HepG2 (cell line): ENCODE measurements at places on chromosomes 6 and 20. TPM values are rescaled to one million over a fixed set of nuclear protein-coding genes. Genes with fewer than 3 reads are reported as not detected.

PLCB4 gene
- total RNA-seq = not detected in 2 replicates

SYCP2 gene
- total RNA-seq = 0.07 and 0.25 TPM in 2 replicates

ANKRD6 gene
- 0.13 and 0.18 TPM in 2 replicates for total RNA-seq

DNA sequence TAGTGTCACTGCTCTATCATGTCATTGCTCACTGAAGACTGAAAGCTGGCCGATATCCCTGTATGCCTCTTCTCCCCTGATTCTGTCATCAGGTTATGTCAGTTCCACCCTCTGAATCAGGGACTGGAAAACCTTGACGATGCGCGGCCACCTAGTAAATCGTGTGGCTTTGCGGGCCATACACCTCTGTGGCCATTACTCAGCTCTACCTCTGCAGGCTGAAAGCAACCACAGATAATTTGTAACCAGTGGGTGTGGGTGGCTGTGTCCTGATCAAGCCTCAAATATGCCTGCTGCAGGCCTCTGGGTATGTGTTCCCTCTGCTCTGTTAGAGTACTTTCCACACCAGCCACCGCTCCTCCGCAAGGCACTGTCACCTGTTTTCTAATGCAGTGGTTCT lies 105.2 kb downstream of the GMPR start:
- H3K4me3 ChIP-seq = no peak overlapping the region
- peaks cover 14% of the 10 kb centered on the region for H3K4me1 ChIP-seq
- H3K36me3 ChIP-seq = no peaks in the 10 kb centered on the region; the same call in 2 of the 3 replicates
- no peaks in the 10 kb centered on the region for H3K27me3 ChIP-seq
- DNase-seq = no peak
- H3K27ac ChIP-seq = no peak overlapping the region

DNA sequence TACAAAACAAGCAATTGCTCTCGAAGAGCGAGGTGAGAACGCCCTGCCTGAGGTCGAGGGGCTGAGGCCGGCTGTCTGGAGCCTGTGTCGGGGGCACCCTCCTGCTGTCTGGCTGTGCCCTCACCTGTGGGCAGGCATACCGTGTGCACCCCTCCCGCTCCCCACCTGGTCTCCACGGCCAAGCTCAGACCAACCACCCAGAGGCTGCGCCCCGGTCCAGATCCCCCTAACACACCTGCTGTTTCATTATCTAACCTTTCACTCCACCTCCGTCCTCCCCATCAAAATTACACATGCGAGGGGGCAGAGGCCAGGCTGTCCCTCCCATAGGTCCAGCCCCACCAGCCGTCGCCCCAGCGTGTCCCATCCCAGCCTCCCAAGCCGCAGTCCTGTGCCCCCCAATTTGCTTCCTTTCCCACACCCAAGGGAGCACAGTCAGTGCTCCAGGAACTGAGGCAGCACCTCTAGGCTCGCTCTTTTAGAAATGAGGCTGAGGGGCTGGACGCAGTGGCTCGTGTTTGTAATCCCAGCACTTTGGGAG lies 35.2 kb downstream of the NTSR1 start:
- H3K4me1 ChIP-seq = peaks cover 11% of the 10 kb centered on the region; the same call in 1 of the 2 replicates
- no peaks in the 10 kb centered on the region for H3K36me3 ChIP-seq
- no peak overlapping the region for H3K4me3 ChIP-seq
- DNase-seq = no peak

DNA sequence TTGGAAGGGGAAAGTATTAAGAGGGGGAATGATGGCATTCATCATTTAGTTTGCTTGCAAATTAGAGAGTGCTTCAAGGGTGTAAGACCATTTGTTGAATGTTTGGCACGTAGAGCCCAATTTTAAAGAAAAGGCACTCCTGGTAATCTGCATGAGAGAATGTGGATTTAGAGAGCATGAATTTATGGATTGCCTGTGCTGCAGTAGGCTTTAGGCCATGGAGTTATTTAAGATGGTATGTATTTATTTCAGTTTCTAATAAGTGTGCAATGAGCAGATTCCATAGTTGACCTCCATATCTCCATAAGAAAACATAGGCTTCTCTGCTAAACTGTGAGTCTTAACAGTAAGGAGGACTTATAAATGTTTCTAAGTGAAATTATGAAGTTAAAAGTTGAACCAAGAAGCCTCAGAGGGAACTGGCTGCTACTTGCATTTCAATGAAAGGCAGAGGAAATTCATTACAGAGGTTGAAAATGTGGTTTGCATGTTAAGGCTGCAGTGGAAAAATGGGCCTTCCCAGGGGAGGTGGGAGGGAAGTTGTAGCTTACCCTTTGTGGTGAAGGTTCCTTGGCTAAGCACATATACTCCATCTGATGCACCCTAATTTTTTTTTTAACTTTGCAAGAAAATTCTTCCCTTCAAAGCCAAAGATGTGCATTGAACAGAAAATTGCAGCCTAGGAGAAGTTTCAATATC lies 134.2 kb downstream of the CARMIL1 start:
- no peak for DNase-seq
- no peaks in the 10 kb centered on the region for H3K36me3 ChIP-seq
- no peaks in the 10 kb centered on the region for H3K4me1 ChIP-seq
- H3K27me3 ChIP-seq = no peaks in the 10 kb centered on the region

- H3K27ac ChIP-seq = no peak overlapping the region
- H3K27me3 ChIP-seq = no peaks in the 10 kb centered on the region; the same call in 2 of the 3 replicates
- H3K4me3 ChIP-seq = no peak overlapping the region
- DNase-seq = no peak
- no peaks in the 10 kb centered on the region for H3K4me1 ChIP-seq
Observed at GRCh38 chr20:38628580-38629470, 27.2 kb downstream of the ARHGAP40 start.

DNA sequence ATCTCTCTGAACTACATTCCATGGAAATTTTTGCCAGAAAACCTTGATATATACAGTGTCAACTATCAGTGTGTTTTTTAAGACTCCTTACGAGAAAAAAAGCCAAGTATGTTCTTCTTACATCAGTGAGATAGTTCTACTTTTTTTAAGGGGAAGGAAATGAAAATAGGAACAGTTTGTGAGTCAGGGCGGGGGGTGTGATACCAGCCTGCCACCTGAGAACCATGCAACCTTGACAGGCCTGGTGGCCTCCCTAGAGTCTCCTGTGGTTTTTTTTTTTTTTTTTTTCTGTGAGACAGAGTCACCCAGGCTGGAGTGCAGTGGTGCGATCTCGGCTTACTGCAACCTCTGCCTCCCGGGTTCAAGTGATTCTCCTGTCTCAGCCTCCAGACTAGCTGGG lies 96.3 kb upstream of the GCM1 start:
- H3K4me1 ChIP-seq = no peaks in the 10 kb centered on the region
- no peak overlapping the region for H3K4me3 ChIP-seq
- DNase-seq = no peak
- H3K27me3 ChIP-seq = no peaks in the 10 kb centered on the region

- H3K36me3 ChIP-seq = no peaks in the 10 kb centered on the region
- no peaks in the 10 kb centered on the region for H3K27me3 ChIP-seq
- peaks cover 12% of the 10 kb centered on the region; the same call in 1 of the 2 replicates for H3K4me1 ChIP-seq
- no peak overlapping the region for H3K27ac ChIP-seq
- DNase-seq = peak; percentile 83
Observed at GRCh38 chr20:33947709-33948295, 45.9 kb upstream of the RALY start.

DNA sequence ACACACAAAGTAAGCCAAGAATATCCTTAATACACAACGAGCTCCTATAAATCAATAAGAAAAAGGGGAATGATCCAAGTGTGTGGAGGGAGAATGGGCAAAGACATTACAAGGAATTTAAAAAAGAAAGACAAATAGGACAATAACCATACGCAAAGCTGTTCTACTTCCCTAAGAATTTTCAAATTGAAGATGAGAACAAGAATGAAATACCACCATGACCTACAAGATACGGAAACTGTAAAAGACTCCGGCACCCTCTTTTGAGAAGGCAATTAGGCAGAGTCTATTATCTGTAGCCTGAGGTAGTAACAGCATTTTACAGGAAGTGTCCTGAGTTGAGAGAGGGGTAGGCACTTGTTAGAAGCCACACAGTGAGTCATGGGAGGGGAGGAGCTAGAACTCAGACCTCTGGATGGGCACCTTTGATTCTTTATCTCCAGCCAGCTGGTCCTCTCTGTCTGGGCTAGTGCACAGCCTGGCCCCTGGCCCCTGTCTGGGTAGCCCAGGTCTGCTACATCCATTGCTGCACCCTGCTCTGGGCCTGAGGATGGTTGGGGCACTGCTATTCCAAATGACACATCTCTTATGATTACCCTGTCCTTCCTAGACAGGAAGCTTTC lies 15.3 kb downstream of the RSPO4 start:
- no peak overlapping the region for H3K4me3 ChIP-seq
- no peaks in the 10 kb centered on the region for H3K36me3 ChIP-seq
- no peak overlapping the region for H3K27ac ChIP-seq
- H3K27me3 ChIP-seq = peaks cover 34% of the 10 kb centered on the region
- no peaks in the 10 kb centered on the region for H3K4me1 ChIP-seq

DNA sequence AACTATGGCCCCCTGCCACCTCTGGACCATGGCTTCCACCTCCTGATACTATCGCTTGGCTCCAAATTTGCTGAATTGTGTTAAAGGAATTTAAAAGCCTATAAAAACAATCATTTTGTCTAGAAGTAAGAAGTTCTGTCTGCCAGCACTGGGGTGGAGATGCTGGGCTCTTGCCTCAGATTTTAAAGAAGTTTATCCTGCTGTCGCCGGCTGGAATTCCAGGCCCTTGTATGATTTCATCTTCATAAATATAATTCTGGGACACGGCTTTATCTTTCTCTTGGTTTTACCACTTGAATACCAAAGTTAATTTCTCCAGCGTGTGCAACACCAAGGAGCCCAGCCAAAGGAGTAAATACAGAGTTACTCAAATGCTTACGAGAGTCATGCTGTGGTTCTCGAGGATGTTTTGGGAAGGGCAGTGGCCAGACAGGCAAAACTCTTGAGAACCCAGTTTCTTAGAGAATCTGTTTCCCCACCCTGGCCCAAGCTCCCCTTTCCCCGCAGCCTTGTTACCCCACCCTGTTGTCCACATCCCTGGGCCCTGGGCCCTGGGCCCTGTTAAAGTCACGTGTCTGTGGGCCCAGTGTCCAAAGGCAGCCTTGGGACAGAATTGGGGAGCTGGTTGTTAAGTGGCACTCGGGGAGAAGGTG lies 31.9 kb downstream of the C6orf89 start:
- no peak overlapping the region for H3K27ac ChIP-seq
- no peak overlapping the region for H3K4me3 ChIP-seq
- H3K27me3 ChIP-seq = no peaks in the 10 kb centered on the region

DNA sequence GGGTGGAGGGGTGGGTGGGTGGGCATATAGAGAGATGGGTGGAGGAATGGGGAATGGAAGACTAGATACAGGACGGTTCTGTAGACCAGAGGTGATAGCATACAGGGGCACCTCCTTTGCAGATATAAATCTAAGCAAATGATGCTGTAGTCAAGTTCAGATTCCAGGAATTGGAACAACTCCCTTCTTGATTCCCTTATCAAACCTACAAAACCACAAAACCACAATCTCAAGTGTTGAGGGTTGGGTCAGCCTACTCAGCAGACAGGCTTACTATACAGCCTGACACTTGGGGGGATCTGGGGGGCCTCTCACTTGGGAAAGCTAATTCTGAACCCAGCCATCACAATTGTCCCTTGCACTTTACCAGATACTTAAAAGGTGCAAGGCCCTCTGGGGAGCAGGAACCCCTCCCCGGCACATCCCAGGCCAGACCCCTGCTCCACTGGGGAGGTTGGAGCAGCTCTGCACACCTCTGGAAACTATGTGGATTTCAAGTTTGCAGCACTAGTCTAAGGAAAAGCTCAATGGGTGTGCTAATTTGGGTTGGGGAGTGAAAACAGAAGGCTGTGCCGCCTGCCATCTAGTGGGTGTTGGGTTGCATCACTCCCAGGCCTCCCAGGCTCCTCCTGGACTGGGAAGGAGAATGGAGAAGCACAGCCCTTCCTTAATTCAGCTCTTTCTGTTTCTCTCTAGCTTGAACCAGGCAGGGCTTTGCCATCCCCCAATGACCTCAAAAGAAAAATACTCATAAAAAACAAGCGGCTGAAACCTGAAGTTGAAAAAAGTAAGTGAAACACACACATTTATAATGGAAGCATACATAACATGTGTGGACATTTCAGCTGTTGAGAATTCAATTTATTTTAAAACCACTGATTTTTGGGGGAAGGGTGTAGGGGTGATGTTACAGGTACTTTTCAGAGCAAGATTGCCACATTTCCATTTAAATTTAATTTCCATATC lies 121.2 kb upstream of the LAMP5 start:
- H3K4me3 ChIP-seq = no peak overlapping the region
- no peak overlapping the region for H3K27ac ChIP-seq
- peaks cover 6% of the 10 kb centered on the region; the same call in 1 of the 3 replicates for H3K27me3 ChIP-seq

- no peaks in the 10 kb centered on the region for H3K4me1 ChIP-seq
- no peaks in the 10 kb centered on the region for H3K36me3 ChIP-seq
- H3K4me3 ChIP-seq = no peak overlapping the region
- no peak for DNase-seq
- no peaks in the 10 kb centered on the region for H3K27me3 ChIP-seq
- no peak overlapping the region for H3K27ac ChIP-seq
Observed at GRCh38 chr6:139152088-139152891, 17.4 kb downstream of the HECA start.

DNA sequence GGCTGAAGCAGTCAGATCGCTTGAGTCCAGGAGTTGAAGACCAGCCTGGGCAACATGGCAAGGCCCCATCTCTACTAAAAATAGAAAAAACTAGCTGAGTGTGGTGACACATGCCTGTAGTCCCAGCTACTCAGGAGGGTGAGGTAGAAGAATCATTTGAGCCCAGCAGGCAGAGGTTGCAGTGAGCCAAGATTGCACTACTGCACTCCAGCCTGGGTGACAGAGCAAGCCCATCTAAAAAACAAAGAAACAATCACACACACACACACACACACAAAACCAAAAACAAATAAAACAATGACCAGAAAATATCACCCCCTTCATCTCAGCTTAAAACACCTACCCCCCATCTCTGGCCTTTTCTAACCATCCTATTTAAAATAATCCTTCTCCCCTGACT lies 68.0 kb downstream of the BTBD9 start:
- DNase-seq = no peak
- H3K27me3 ChIP-seq = no peaks in the 10 kb centered on the region
- no peak overlapping the region for H3K4me3 ChIP-seq
- H3K36me3 ChIP-seq = no peaks in the 10 kb centered on the region
- H3K27ac ChIP-seq = no peak overlapping the region

GRCh38 chr6:163314791-163315470 lies 99.6 kb upstream of the QKI start:
- no peaks in the 10 kb centered on the region for H3K4me1 ChIP-seq
- peaks cover 19% of the 10 kb centered on the region; the same call in 2 of the 3 replicates for H3K27me3 ChIP-seq
- H3K36me3 ChIP-seq = no peaks in the 10 kb centered on the region
- H3K4me3 ChIP-seq = no peak overlapping the region
- no peak for DNase-seq

GRCh38 chr20:59987135-59987534 lies 28.9 kb downstream of the CDH26 start:
- H3K4me1 ChIP-seq = no peaks in the 10 kb centered on the region
- no peaks in the 10 kb centered on the region for H3K36me3 ChIP-seq
- H3K4me3 ChIP-seq = no peak overlapping the region
- no peaks in the 10 kb centered on the region for H3K27me3 ChIP-seq
- DNase-seq = no peak

GRCh38 chr20:25309395-25310267 lies 61.7 kb downstream of the PYGB start:
- peaks cover 14% of the 10 kb centered on the region; the same call in 2 of the 3 replicates for H3K36me3 ChIP-seq
- DNase-seq = peak; percentile 82
- peaks cover 51% of the 10 kb centered on the region for H3K4me1 ChIP-seq
- H3K27ac ChIP-seq = peak overlapping the region; percentile 76
- H3K27me3 ChIP-seq = no peaks in the 10 kb centered on the region

GRCh38 chr20:34070079-34070439 lies 42.0 kb downstream of the EIF2S2 start:
- H3K4me1 ChIP-seq = no peaks in the 10 kb centered on the region
- DNase-seq = no peak
- no peaks in the 10 kb centered on the region for H3K27me3 ChIP-seq
- peaks cover 28% of the 10 kb centered on the region for H3K36me3 ChIP-seq
